Upper lobe of left lung (tissue), 6 donors: ENCODE measurements at places on chromosomes 6 and 20.
A peak's percentile ranks its signal among the peaks of the same experiment; 100 is the strongest.

DNA sequence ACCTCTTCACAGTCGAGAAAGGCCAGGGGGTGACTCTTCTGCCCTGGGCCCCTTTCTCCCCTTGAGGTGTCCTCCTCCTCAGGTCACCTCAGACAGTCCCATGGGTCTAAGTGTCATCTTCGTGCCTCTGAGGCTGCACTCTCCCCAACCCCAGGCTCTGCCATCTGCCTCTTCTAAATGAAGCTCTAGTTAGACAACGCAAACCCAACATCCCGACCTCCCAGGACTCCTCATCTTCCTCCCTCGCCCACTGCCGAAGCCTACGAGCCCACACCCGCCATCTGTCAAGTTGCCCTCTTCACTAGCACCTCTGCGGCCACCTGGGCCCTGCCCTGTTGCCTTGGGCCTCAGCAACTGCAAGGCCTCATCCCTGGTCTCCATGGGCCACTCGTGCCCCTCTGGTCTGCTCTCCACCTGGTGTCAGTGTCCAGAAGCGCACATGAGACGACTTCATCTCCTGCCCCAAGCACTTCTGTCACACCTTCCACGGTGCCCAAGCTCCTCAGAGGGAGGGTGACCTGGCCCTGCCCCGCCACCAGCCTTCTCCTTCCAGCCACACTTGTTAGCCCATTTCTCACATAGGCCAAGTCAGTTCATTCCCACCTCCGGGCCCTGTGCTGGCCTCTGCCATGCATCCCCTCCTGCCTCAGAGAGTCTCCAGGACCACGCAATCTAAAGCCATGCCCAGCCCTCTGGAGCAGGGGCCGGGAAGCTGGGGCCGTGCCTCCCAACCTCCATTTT, 53.8 kb downstream of the RRBP1 start:
- DNase-seq = no peak

DNA sequence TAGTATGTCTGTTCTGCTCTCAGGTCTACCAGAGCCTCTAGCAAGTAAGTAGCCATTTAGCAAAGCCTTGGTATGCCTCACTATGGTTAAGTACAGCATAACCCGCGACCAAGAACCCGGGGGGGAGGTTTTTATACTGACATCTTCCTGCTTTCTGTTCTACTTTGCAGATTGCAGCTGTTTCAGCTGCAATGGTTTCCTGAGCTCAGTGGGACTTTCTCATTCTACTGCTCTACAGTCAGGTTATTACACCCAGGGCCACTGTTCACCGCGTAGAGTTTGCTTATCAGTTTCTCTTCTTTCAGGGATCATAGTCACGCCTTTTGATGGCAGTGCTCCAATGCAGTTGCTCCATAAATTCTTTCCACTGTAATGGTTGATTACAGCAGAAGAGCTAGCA, 631.3 kb downstream of the TFAP2A start:
- no peak for DNase-seq

GRCh38 chr6:105526225-105526872, 123.5 kb upstream of the PREP start:
- no peak for DNase-seq

GRCh38 chr20:51563486-51564332, 21.2 kb upstream of the NFATC2 start:
- peak; percentile 32 for DNase-seq

- no peak for DNase-seq
Measured at GRCh38 chr6:135403584-135403983, 94.0 kb downstream of the AHI1 start.

GRCh38 chr6:142637624-142638351, 307.2 kb downstream of the HIVEP2 start:
- DNase-seq = no peak

GRCh38 chr20:38412877-38413577, 22.1 kb downstream of the SNHG17 start:
- DNase-seq = no peak

DNA sequence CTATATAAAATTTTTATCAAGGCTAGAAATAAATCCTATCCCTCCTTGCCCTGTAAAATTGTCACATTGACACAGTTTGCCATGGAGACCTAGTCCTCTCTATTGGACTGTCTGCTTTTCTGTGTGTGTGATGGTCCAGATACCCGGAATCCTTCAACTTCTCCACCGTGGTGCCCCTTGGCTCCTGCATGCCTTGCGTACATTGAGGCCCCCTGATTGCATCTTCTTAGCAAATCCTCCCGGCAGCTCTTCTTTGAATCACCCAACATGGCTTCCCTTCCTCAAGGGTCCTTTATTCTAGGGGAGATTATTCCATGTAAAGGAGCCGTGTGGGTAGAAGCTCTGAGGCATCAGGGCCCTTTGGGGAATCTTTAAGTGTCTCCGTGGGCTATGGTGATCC, 219.5 kb downstream of the CDC5L start:
- DNase-seq = no peak

GRCh38 chr6:45637056-45637455, 259.3 kb upstream of the SUPT3H start:
- DNase-seq = no peak

- peak; percentile 79 for DNase-seq
Measured at GRCh38 chr20:63873477-63873971, 8.5 kb downstream of the TPD52L2 start.

DNA sequence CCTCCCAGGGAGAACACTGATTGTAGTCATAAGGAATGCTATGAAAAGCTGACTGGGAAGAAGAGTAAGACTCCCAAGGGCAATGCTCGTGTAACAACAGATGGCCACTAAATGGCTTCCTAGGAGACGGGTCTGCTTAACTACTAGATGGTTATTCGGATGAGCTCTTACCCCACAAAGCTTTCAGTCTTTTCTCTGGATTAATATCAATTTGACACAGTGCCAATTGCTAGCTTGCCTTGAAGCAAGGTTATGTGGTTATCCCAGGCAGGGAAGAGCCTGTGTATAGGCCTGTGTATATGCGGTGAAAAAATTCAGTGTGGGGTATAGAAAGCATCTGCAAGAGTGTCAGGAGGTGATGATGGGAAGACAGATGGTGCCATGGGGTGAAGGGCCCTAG, 86.4 kb upstream of the NOX3 start:
- no peak for DNase-seq

DNA sequence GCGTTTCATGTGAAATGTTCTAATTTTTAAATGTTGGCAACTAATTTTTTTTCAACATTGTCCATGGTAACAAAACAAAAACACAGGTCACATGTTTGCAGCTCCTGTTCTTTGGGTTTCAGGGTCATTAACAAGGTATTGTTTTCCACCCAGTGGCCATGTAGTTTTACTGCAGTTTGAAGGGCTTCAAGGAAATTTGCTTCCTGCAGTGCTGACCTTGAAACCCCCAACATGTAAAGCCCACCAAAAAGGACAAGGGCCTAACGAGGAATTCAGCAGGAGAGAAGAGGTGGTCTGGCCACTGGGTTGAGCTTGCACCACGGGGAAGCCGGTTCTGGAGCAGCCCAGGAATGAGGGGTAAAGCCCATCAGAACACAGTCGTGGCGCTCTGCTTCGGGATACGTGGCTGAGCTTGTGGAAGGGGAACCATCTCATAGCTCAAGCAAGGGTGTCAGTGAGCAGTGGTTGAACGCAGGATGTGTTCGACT, 13.9 kb upstream of the KLHL31 start:
- no peak for DNase-seq

DNA sequence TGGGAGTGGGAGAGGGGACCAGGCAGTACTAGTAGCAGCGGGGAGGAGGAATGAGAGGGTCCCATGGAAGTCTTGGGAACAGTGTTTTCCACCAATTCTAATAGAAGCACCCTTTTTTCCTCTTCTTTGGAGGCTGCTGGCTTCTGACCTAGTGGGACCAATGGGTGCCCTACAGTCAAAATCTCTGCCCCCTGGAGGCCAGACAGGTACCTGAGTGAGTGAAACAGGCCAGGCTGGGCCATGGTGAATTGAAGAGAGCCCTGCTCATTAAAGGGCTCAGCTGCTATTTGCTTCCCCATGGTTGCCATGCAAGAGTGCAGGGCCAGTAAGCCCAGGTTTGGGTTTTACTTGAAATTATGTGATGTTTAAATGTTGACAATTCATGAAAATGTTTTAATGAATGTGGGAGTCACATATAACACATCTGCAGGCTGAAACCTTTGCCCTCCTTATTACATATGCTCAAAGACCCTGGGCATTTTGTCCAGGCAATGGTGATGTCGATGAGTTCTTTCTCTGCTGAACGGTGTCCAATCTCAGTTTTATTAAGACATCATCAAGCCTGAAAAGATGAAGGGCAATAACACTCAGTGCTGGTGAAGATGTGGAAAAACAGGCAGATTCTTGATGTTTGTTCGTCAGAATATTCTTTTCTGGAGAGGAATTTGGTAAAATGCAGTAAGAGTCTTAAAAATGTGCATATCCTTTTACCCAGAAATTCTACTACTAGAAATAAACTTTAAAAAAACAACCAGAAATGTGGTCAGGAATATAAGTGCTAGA, 42.3 kb upstream of the OCSTAMP start:
- DNase-seq = no peak

DNA sequence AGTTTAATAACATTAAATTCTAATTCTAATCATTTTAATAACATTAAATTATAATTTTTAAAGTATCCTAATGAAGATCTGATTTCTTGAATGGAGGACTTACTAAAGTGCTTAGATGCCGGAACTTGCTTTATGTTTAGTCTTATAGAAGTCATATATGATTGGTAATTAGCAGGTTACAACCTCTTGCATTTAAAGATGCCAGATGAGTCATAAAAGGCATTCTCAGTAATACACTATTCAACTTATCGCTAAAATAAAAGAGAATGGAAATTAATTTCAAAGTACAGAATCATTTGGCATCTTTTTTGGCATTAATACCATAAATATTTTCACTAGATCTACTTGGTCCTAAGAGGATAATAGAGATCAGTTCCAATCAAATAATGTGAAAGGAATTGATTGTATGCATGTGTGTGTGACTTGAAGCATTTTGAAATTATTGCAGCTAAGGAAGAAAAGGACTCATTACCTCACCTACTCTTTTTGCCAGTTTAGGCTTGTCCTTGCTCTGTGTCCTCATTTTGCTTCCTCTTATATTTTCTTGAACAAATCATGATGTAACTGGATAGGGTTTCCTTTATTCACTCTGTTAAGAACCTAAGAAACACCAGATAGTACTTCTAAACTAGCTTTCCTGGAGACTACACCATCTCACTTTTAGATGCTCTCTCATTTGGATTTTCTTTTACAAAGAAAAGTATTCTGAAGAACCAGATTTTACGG, 2.7 kb downstream of the COL21A1 start:
- no peak for DNase-seq

GRCh38 chr20:4082406-4083097, 67.2 kb upstream of the RNF24 start:
- DNase-seq = no peak

- no peak for DNase-seq
Measured at GRCh38 chr20:35511814-35512420, 17.5 kb downstream of the C20orf173 start.

DNA sequence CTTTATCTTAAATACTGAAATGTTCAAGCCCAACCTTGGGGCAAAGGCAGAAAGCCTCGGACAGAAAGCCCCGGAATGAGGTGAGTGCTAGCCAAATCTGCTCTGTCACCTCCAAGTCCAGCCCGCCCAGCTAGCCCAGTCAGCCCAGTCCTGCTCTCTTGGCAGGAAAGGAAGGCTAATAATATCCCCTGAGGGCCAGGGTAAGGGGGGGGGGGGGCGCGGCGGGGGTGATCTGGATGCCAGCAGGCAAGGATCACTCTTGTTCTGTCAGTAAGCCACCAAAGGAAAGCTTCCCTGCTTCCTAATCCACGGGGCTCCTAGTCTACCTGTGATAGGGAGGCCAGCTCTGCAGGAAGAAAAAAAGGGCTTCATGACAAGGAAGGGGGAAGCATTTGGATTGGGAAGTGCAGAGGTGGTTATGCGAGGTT, 1.1 kb downstream of the NDRG3 start:
- no peak for DNase-seq

DNA sequence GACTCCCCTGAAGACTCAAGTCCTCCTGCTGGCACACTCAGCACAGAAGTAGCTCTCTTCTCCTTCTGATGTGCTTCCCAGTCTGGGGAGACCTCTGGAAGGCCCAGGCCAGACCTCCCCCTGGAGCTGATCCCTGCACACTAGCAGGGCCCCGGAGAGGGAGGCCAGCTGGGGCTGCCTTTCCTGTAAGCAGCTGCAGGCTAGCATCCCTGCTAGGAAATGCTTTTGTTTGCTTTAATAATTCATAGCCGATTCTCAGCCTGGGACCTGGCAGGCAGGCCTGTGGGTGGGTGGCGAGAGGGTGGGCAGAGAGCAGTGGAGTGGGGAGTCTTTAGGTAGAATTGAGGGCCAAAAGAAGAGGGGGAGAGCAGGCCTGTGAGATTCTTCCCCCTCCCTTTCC, 5.2 kb downstream of the EBF4 start:
- DNase-seq = no peak

- no peak for DNase-seq
Measured at GRCh38 chr6:1075444-1075843, 236.5 kb upstream of the FOXQ1 start.

- DNase-seq = peak; percentile 79
Measured at GRCh38 chr6:33590531-33591198, 10.6 kb upstream of the BAK1 start.

DNA sequence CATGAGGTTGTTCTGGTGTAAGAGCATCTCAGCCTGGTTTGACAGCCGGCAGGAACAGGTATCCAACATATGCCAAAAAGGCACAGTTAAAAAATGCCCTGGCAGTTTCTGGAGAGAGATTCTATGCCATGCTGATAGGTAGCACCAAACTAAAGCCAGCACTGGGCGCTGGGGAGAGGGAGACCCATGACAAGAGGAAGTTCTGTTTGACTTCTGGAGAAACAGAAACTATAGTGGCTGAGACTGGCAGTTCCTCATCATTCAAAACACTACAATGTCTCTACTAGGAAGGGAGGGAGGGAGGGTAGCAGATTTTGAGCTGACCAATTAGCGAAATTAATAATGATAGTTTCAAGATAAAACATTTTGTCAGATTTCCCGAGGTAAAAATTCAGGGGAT, 174.1 kb downstream of the ADAT2 start:
- no peak for DNase-seq

- DNase-seq = peak; percentile 38
Measured at GRCh38 chr20:25510202-25510601, 75.1 kb downstream of the NINL start.

GRCh38 chr6:75217193-75217592, 11.3 kb upstream of the COL12A1 start:
- no peak for DNase-seq

DNA sequence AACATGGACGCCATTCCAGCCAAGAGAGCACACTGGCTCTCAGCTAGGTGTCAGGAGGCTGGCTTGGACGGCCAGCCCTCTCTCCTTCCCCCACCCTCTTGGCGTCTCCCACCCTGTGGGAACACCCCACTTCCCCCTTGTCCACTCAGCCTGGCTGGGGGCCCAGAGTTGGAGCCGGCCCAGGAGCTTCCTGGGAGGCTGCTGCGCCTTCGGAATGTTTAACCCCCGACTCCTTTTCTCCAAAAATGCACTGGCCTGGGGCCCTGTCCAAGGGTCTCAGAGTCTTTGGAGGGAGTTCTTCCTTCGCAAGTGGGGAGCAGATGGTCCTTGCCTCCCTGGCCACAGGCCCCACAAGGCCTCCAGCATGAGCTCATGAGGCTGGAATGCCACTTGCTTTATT, 4.1 kb downstream of the ADAM33 start:
- no peak for DNase-seq
